ENCODE measurements at places on chromosomes 1 and 21.

GRCh38 chr1:169764919-169765318 lies 29.8 kb downstream of the METTL18 start:
- DNase-seq, result no peak

GRCh38 chr1:223669003-223669795 lies 3.7 kb upstream of the CAPN8 start:
- no peak for DNase-seq

DNA sequence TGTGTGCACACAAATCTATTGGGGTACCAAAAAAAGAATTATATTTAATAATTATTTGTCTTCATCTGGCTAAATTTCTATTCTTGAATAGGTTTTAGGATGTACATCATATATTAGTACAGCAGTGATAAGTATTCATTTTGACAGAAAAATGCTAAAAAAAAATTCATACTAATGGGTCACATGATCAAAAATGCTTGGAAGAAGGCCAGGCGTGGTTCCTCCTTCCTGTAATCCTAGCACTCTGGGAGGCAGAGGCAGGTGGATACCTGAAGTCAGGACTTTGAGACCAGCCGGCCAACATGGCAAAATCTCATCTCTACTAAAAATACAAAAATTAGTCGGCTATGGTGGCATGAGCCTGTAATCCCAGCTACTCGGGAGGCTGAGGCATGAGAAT lies 26.9 kb upstream of the PTGFRN start:
- DNase-seq, result no peak

DNA sequence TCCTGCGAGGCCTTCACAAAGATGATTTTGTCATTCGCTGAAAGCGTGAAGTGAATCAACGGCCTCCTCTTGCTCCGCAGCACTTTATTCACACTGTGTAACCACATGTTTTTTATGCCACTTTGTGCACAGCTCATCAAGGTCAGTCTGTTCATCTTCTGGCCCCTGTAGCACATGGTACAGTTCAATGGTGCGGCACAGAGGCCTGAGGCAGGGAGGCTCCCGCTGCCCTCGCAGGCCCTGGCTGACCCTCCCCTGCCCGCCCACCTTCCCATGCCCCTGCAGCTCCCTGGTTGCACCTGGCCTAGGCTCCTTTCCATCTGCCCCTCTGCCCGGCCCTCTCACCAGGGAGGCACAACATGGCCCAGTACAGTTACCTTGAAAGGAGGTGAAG lies 87.5 kb downstream of the CD247 start:
- DNase-seq, result no peak

- DNase-seq, result no peak
These were observed 979.2 kb downstream of the MRPL39 start for GRCh38 chr21:24628046-24628445.

DNA sequence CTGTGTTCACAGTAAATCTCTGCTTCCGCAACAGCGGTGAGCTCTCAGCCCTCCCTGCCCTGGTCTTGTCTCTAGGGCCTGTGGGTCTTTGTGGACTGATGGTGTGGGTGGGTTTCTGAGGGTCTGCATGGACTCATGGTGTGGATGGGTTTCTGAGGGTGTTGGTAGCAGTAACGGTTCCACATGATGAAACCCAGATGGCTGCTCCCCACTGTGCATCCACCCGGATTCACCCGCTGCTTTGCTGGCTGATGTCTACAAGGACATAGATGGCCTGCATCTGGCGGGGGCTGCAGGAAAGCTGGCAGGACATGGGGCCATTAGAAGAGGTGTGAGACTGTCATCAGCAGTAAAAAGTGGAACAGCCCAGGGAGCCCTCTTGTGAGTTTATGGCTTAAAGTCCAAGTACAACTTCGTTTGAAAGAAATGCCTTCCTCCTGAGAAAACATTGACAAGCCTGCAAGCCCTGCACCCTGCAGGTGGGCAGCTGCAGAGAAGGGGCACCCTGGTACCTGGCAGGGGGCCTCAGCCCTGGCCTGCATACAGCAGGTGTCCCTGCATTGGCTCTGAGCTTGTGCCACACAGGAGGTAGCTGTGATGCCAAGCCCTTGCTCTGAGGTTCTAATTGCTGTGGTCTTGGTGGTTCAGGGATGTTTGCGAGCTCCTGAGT lies 156.9 kb upstream of the COL6A1 start:
- DNase-seq, result no peak

DNA sequence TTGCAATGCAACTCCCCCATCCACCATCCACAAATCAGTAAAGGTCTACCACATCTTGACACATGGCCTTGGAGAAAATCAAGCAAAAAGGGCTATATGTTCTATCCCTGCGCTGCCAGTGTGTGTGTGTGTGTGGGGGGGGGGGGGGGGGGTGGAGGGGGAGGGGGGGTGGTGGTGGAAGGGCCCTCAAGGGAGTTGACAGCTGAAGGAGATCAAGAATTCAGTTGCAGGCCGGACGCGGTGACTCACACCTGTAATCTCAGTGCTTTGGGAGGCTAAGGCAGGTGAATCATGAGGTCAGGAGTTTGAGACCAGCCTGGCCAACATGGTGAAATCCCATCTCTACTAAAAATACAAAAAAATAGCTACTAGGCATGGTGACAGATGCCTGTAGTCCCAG lies 37.6 kb upstream of the CLIC4 start:
- no peak for DNase-seq

Measured in CD8-positive, alpha-beta T cell (primary cell).